ENCODE measurements at places on chromosomes 6 and 20.

DNA sequence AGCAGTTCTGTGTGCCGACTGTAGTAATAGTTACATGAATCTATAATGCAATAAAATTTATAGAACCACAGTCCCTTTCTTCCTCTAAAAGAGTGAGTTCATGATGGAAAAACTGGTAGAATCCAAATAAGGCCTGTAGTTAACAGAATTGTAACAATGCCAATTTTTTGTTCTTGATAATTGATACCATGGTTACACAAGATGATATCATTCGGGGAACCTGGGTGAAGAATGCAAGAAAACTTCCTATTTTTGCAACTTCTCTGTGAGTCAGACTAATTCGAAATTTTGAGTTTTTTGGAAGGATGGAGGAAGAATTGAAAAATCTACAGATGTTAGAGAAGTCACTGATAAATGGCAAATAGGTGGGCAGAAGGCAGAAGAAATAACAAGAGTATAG lies 381.8 kb downstream of the CDKAL1 start:
- no peak for DNase-seq

DNA sequence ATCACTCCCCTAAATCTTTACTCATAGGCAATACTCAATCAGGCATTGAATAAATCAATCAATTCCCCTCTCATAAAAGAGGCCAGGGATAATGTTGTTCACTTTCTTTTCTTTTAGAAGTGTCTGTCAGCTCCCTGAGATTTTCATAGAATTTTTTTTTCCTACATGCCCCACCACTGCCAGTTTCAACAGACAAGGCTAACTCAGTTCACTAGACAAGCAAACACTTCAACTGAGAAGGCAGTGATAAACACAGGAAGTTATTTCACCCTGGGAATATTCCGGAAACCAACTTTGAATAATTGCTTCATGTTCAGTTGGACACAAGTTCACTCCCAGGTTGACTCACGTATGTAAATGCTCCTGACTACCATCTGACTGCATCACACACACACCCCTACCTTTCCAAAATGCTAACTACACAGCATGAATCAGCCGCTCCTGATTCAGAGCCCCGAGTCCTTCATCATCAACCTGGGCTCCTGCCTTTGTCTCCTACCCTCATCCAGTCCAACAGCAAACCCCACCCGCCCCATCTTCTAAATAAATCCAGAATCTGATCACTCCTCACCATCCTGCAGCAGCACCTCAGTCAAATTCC lies 143.9 kb downstream of the BCAS1 start:
- peak; percentile 28 for DNase-seq

DNA sequence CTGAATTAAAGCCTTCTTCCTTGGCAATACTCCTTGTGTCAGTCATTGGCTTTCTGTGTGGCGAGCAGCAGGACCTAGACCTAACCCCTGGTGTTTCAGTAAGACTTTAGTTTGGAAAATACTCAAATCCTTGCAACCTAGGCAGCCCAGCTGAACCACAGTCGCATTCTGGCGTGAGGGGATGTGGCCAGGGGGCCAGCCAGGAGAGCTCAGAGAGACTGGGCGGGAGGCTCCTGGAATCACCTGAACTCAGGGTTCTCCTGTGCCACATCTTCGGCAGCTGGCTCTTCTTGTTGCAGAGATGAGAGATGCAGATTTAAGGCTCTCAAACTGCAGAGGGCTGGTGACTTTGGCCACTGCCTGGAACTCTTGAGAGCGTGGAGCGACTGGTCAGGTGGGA lies 102.7 kb downstream of the SYNDIG1 start:
- no peak for DNase-seq

- no peak for DNase-seq
Observed at GRCh38 chr6:113669606-113670005, 187.5 kb upstream of the MARCKS start.
